NCI-H510A (cell line): ENCODE measurements at places on chromosomes 13 and 19.

- DNase-seq, result no peak
Observed at GRCh38 chr13:104785952-104786351, 1719.7 kb upstream of the SLC10A2 start.

- no peak for DNase-seq
Observed at GRCh38 chr19:18886972-18887371, 9.0 kb downstream of the CERS1 start.

DNA sequence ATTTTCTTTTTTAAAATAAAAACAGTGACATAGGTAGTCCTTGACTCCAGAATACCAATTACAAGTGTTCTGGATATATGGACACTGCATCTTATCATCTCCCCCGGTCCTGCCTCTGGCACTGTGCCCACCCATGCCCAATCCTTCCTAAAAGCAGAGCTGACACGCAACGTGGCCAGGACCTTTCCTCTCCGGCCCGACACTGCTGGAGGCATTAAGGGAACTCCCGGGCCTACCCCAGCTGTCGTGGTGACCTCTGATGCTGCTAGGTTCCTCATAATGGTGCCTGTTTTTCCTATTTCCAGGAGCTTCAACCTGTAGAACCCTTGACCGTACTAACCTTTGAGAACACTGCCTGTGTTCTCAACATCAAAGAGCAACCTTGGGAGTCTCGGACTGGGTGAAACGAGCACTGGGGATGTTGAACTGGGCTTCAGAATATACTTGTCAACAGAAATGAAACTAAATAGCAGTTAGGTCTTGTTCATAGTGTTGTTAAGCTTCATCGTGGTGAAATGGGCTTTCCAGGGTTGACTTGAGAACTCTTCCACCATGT, 13.9 kb upstream of the RNF113B start:
- no peak for DNase-seq

- no peak for DNase-seq
Observed at GRCh38 chr13:30300596-30300995, 6.8 kb downstream of the KATNAL1 start.

DNA sequence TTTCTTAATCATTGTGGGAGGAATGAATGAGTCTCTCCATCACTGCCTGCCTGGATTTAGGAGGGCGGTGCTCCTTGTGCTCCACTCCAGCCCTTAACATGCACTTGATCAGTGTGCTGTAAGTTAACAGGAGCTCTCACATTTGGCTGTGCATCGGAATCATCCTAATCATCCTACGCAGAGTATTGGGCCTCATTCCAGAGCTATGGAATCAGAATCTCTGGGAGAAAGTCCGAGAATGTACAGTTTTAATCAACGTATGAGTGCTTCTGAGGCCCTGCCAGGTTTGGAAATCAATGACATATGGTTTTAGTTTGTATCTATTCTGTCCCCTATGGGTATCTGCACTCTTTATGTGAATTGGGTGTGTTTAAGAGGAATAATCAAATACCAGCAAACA, 34.9 kb upstream of the DCLK1 start:
- DNase-seq, result no peak

- DNase-seq, result no peak
Observed at GRCh38 chr13:59710996-59711701, 452.6 kb downstream of the DIAPH3 start.
